ENCODE measurements at places on chromosomes 4 and X.

GRCh38 chr4:128337863-128338262 lies 50.2 kb upstream of the PGRMC2 start:
- no peak for DNase-seq

GRCh38 chr4:181830404-181831035 lies 412.7 kb upstream of the TENM3 start:
- DNase-seq = no peak

GRCh38 chrX:108726748-108727147 lies 9.6 kb downstream of the IRS4 start:
- DNase-seq = no peak

DNA sequence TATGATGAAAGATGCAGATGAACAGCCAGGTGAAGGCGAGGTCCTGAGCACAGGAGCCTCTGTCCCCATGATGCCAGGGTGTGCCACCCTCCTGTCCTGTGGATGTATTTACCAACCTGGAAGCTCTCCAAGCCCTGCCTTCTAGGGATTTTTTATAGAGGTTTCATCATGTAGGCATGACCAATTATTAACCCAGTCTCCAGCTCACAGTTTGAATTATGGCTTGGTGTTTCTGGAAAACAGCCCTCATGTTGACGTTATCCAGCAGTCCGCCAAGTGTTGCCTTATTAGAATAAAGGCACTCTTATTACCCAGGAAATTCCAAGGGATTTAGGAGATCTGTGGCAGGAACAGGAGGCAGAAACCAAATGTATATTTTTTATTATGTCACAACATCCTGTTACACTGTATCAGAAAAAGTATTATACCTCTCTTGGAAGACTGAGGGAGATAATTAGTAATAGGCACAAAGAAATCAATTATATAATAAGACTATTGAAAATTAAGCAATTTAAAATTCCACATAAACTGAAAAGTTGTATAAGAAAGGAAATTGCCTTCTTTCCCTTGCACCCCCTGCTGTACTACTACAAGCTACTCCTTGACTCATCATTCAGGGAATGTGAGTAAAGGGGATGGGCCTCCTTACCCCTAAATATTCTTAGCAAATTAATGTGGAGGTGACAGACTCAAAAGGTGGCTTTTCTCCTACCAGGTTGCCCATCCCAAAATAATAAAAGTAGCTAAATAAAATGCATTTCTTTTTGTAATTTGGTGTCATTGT lies 129.6 kb downstream of the ZNF330 start:
- peak; percentile 12 for DNase-seq

- DNase-seq = no peak
Observed at GRCh38 chr4:170202721-170203120, 113.0 kb upstream of the AADAT start.

DNA sequence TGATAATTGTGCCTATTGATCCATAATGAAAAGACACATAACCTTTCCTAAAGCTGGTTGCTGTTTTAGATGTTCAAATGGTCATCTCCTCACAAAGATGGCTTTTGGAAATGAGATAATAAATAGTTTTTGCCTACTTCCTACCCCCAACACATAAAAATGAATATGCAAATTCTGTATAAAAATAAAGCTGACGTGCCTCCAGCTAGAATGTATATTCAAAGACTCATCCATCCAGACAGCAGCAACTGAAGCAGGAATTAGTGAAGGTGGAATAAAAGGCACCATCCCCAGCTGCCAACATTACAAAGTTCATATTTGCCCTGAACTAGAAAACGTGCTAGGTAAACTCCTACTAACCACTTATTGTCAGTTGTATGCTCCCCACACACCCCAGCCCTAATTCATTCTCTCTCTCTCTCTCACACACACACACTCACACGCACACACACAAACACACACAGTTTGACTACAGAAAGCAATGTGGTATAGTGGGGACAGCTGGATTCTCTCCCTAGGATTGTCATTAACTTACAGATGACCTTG lies 53.6 kb downstream of the PCDH19 start:
- DNase-seq = no peak

- DNase-seq = peak; percentile 11
Observed at GRCh38 chr4:67700116-67700737, 728 bp downstream of the UBA6 start.

DNA sequence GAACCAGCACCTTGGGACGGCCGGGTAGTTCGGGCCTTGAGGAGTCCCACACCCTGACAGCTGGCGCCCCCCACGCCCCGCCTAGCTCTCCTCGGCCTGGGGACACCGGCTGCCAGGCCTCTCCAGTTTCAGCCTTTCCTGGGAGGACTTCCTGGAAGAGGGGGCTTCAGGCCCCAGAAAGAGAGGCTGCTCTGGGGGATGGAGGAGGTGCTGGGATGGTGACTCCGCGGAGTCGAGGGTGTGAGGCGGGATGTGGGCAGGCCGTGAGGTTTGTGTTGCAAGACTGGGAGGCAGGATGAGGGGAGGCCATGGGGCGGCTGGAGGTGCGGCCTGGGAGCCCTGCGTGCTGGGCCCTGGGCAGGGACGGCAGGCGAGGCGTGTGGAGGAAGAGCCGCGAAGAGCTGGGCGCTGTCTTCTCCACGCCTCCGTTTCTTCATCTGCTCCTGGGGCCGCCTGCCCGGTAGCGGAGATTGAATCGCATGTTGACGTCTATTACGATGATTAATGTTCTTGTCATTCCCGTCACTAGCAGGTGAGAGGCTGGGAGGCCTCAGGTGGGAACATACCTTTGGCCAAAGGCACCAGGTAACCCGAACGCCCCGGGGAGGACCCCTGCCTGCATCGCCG lies 918 bp upstream of the FGFRL1 start:
- DNase-seq = no peak

DNA sequence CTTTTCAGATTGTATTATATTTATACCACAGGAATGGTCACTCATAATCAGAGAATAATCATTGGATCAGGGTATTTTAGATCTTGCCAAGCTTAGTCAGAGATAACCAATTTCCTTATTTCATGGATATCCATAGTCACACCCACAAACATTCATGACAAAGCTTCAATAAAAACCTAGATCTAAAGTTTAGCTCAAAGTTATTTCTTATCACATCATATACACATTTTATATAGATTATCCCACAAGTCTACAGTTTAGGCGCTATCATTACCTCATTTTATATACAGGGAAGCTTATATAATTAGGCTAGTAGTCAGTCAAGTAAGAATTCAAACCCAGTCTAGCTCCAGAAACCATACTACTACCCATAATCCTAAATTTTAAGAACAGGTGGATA lies 82.3 kb downstream of the SLC10A7 start:
- no peak for DNase-seq

- DNase-seq = no peak
Observed at GRCh38 chr4:84051639-84052038, 447.5 kb downstream of the NKX6-1 start.

- DNase-seq = no peak
Observed at GRCh38 chr4:172596206-172596605, 572.4 kb upstream of the GALNT7 start.

DNA sequence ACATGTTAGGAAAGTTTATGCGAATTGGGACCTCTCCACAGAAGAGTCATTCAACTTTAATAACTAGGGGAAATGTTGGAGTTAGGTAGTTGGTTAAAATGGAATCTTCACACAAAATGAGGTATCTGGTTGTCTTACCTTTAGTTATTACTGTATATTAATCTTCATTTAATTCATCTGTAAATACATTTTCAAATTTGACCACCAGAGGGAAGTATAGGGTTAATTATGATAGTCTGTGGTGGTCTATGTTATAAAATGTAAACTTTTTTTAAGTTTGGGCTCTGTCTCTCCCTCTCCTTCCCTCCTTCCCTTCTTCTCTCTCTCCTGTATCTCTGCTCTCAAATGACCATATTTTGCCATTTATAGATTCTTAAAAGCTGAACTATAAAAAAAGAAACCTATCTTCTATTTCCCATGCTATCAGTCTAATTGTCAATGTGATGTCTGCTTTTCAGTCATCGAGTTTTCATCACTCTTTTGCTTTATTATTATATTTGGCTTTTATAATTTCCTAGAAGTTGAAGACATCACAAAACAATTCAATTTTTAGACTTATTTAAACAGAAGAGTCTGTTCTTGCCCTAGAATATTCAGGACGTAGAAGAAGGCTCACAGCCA lies 49.8 kb downstream of the TMEM144 start:
- DNase-seq = peak; percentile 0

DNA sequence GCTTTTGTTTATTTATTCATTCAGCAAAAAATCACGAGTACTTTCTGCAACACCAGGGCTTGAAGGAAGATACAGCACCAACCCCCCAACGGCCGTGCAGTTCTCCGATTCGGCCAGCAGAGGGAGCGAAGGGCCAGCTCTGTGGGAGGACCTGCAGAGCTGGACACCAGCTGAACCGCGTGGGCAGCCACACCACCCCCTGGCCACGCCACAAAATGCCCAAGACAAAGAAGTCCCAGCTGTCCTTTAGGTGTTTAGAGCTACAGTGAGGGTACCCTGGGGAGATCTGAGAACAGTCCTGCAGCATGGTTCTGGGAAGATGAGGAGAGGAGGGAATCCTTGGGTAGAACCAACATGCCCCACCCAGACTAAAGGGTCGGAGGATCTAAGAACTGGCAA lies 83.1 kb downstream of the RELL1 start:
- peak; percentile 13 for DNase-seq

- DNase-seq = no peak
Observed at GRCh38 chr4:168852387-168852786, 157.7 kb downstream of the CBR4 start.

DNA sequence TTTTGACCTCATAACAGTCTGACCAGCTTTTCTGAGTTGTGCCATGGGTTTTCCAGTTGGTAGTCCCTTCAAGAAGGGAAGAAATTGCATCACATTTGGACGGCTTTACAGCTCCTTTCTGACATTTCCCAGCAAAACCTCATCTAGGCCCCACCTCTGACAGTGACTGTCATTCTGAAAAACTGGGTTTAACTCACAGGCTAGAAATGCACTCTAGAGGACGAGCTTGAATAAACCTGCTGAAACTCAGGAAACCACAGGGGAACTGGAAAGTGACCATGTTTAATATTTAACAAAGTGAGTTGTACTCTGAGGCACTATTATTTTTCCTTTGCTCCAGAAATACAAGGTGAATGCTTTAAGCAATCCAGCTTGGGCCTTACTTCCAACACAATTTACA lies 434.3 kb upstream of the RASGEF1B start:
- DNase-seq = no peak

GRCh38 chrX:70878902-70879301 lies 29.6 kb downstream of the TEX11 start:
- DNase-seq = no peak

DNA sequence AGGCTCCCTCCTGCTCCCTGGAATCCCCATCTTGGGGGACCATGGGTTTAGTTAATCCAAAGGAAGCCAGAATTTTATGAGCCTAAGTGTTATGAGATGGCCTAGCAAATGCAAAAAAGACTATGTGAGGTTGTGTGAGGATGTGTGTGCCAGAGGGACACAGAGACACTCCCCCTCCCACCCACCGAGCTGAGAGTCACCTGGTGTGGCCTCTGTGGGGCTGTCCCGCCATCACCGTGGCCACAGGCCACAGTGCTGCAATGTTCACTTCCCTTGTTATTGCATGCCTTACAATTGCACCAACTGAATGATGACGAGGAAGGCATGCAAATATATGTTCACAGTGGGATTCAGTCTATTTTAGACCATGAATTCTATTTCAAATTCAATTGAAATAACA lies 601 bp upstream of the FGFBP2 start:
- DNase-seq = no peak

DNA sequence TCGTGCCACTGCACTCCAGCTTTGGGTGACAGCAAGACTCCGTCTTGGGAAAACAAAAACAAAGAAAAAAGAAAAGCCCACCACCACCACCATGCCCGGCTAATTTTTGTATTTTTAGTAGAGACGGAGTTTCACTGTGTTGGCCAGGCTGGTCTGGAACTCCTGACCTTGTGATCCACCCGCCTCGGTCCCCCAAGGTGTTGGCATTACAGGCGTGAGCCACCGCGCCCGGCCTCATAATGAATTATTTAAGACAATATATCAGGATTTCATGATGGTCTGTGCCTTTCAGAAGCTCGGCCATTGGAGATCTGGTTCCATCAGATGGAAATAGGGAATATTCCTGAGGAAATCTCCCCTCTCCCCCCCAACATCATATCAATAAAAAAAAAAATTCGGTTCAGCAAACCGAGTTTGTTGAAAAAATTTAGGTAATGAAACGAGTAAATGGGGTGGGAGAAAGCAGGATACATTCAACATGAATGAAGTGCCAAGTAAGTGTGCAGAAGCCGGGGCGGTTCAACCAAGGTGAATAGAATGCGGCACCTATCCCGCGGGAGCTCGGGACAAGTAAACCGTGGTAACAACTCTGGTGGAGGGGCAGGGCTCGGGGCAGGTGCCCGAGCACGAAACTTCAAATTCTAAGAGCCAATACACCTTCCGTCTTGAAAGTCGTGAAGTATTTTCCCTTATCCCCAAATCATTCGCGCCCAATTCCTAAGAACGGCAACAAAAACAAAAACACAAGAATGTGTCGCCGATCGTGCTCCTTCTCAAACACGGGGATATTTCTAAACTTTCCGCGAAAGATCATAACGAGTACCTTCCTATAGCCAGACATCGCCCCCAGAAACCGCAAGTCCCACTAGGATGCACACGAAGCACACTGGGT lies 773 bp upstream of the TXLNG start:
- DNase-seq = no peak

DNA sequence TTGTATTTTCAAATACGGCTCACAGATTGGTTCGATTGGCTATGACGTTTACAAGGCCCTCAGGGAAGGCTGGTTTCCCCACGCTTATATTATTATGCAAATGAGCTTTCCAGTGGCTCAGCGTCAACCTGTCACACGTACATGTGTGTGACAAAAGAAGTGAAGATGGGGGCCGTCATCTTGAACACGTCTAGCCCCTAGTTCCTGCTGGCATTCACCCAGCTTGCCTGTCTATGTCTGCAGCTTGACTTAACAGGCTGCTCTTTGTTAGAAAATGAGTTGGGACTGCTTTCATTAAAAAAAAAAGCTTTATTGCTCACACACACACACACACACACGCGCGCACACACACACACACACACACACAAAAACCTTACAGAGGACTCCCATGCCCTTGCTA lies 283.6 kb upstream of the CTSO start:
- no peak for DNase-seq

GRCh38 chr4:144185086-144185485 lies 44.6 kb upstream of the GYPA start:
- DNase-seq = no peak

GRCh38 chr4:77084019-77084639 lies 8.3 kb upstream of the CCNI start:
- DNase-seq = no peak

DNA sequence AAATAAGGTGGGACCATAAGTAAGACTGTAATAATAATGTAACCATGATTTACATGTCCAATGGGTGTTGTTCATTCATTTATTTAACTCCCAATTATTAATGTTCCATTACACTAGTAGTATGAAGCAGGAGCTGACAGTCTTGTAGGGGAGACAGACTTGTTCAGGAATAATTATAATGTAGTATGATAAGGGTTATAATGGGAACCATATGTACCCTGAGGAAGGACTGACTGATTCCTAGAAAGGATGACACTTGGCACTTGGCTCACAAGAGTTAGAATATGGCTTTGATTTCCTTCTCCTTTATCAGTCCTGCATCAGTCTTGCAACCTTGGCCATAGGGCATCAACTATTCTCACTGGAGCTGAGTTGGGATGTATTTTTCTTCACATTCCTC lies 24.2 kb downstream of the PCDH7 start:
- no peak for DNase-seq

All from NCI-H2029 treated with DMSO at 0.1 percent for 48 hours (cell line).